ENCODE measurements at places on chromosomes 1 and 21.

DNA sequence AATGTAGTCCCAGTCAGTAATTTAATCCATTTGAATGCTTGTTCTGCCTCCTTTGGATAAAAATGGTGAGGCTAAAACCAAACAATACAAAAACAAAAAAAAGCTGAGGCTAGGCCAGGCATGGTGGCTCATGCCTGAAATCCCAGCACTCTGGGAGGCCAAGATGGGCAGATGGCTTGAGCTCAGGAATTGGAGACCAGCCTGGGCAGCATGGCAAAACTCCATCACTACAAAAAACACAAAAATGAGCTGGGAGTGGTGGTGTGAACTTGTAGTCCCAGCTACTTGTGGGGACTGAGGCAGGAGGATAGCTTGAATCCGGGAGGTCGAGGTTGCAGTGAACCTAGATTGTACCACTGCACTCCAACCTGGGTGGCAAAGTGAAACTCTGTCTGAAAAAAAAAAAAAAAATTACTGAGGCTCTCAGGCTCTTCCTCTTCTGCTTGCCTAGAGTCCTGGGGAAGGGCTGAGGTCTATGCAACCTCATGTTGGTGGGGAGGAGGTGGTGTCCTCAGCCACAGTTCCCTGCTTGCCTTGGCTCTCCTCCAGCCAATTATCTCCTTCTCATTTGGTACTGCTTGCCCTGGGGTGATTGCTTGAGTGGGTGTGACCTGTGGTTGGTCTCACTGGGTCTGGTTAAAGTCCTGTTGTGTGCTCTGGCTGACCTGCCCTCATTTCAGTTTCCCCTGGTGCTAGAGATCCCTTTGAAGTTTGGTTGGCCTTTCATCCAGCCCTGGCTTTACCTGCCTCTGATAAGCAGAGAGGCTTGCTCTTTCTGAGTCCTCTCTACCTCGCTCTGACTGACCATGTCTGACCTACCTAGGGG is 20.9 kb downstream of the S1PR1 start:
- no peak for DNase-seq

DNA sequence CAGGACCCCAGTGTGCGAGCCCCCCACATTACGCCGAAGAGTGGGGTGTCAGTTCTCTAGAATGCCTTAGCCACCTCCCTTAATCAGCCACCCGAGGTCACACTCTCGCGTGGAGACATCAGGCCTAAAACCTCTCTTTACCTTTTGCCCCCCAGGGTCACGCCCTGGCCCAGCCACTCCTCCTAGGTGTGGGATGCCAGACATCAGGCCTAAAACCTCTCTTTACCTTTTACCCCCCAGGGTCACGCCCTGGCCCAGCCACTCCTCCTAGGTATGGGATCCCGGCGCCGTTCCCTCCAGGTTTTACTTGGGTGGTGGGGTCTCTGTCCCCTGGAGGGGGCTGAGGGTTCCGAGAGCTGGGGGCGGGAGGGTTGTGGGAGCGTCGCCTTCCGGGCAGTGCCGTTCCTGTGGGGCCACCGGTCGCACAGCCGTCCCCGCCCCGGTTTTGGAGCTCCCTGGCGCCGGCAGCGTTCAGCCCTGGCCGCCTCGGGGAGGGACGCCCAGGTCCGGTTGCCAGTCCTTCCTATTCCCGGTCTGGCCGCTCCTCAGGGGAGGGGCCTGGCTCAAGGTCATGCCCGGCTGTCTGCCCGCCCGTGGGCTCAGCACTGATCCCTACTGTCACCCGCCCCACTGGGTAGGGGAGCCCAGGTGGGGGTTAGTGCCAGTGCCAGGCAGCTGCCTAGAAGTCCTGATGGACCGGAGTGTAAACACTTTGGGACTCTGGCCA is 882 bp downstream of the VPS13D start:
- DNase-seq = no peak

DNA sequence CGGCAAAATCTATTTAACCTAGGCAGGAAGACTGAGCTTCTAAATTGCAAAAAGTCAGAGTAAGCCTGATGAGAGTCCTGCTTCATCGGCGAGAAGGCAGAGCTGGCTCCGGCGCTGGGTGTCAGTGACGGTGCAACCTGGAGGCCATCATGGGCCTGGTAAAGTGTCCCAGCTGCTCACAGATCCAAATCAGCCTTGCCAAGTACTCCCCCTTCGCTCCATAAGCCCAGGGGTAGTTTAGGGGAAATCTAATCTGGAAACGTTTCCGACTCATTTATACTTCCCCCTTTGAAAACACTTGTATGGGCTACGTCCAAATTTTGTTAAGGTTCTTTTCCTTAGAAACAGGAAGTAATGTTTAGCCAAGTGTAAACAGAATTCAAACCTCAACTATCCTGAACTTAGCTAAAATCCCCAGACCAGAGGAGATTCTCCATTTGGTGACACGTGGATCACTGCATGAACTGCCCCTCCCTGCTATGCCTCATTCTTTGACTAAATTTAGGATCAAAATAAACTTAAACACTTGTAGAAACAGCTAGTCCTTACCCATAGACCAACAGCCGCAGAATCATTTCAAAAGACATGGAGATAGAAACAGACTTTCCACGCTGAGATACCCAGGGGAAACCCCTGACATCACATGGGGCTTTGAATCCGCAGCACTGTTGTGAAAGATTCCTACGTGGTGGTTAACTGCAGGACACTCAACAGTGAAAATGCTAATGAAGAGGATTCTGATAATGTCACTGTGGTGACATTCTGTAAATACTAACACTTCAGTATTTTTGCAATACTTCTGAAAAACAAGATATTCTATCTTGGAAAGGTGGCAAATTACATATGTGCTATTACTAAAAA is 172.7 kb downstream of the TGFBR3 start:
- peak; percentile 63 for DNase-seq

DNA sequence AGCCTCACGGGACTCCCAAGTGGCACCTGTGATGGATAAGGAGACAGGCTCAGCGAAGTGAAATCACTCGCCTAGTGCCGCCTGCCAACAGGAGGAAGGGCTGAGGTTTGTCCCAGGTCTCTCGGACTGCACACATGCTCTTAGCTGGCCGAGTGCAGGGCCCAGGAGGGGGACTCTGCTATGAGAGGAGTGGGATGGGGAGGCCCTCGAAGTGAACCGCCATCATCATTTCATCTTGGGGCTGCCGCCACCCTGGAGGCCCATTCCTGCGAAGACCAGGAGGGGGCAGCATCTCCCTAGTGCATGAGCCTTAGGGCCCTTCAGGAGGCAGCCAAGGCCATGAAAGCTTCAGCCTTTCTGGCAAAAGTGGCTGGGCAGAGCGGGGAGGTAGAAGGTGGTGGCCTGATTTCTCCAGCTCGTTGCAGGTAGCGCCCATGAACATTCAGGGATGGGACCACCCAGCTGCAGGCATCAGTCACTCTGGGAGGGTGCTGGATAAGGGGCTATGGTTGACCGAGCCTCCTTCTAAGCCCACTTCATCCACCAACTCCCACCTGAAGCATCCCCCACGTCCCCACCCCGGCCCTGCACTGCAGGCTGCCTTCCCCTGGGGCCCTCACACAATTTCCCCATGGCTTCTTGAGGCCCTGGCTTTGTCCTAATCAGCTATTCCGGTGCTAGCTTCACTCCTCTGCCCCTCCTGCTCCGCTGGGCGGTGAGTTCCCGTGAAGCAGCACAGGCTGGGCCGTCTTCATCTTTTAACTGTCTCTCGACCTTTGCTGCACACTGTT is 17.2 kb upstream of the RASSF5 start:
- DNase-seq = peak; percentile 82

DNA sequence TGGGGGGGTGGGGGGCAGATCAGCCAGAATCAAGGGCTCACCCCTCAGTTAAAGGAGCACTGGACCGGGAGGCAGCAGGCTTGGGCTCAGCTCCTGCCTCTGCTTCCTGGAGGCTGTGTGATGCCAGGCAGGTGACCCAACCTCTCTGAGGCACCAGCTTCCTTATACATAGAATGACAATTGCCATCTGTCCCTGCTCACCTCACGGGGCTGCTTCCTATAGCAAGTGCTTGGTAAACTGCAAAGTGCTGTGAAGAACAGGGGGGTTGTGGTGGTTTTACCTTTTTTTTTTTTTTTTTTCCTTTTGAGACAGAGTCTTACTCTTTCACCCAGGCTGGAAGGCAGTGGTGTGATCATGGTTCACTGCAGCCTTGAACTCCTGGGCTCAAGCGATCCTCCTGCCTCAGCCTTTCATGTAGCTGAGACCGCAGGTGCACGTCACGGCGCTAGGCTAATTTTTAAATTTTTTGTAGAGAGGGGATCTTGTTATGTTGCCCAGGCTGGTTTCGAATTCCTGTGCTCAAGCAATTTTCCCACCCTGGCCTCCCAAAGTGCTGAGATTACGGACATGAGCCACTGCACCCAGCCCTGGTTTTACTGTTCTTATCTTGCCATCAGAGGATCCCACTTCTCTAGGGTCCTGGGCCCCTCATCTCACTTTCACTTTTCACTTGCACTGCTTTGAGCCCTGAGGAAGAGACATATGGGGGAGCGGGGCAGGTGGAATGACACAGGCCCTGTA is 11.6 kb downstream of the KCNQ4 start:
- DNase-seq = no peak

GRCh38 chr1:234731569-234732085 is 121.6 kb upstream of the IRF2BP2 start:
- DNase-seq = peak; percentile 29

GRCh38 chr1:109732390-109732881 is 8.4 kb downstream of the GSTM3 start:
- DNase-seq = no peak

DNA sequence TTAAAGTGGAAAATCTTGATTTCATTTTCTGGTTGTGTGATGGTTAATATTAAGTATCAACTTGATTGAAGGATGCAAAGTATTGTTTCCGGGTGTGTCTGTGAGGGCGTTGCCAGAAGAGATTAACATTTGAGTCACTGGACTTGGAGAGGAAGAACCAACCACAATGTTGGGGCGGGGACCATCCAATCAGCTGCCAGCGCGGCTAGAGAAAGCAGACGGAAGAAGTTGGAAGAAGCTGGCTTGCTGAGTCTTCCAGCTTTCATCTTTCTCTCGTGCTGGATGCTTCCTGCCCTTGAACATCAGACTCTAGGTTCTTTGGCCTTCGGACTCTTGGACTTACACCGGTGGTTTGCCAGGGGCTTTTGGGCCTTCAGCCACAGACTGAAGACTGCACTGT is 832.6 kb upstream of the TMPRSS15 start:
- DNase-seq = no peak

DNA sequence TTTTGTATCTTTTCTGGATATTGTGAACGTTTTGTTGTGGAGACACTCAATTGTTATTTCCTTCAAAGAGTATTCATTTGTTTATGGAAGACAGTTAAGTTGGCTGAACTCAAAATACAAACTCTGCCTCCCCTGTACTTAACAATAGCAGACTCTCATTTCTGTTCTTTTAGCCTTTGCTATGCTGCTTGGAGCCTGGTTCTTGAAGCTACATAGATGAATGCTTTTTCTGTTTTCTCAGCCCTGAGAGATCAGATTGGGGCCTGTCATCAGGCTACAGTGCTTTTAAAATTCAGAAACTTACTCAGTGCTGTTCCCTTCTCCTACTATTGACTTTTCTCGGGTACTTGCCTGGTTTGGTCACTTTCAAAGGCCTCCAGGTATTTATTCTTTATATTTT is 215.7 kb upstream of the LYPLAL1 start:
- no peak for DNase-seq

GRCh38 chr1:32881871-32882850 is 4.1 kb upstream of the HPCA start:
- no peak for DNase-seq

DNA sequence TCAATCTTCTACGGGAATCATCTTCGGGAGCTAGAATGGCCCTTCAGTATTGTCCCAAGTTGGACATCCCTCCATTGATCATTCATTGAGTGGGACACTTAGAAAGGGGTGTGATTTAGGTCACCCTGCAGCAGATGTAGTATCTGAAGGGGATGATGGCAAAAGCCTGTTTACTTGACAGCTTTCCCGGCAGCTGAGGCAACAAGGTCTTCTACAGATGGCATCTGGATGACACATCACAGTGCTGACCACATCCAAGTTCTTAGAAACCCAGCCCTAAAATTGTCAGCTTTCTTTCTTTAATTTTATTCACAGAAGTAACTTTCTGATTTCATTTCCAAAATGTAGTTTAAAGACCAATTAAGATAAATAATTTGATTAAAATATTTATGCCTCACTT is 150.3 kb downstream of the AMY1C start:
- DNase-seq = no peak

GRCh38 chr1:170415710-170416372 is 116.1 kb upstream of the GORAB start:
- no peak for DNase-seq

DNA sequence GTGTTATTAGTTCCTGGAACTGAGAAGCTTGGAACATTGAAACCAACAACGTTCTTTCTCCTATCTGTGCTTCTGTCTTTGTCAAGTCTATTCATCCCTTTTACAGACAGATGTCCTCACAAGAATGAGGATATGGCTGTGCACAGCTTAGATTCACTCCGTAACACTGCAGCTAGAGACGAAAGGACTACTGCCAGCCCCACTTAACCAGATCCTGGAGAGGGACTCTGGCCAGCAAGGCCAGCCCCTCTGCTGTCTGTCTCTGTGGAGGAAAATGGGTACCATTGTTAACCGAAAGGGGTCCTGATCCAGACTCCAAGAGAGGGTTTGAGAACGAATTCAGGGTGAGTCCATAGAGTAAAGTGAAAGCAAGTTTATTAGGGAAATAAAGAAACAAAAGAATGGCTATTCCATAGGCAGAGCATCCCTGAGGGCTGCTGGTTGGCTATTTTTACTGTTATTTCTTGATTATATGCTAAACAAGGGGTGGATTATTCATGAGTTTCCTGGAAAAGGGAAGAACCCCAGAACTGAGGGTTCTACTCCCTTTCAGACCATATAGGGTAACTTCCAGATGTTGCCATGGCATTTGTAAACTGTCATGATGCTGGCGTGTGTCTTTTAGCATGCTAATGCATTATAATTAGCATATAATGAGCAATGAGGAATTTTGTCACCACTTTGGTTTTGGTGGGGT is 17.4 kb upstream of the USP24 start:
- no peak for DNase-seq

- no peak for DNase-seq
Measured at GRCh38 chr1:3821004-3821403, 24.7 kb upstream of the LRRC47 start.

- no peak for DNase-seq
Measured at GRCh38 chr1:67636146-67636545, 48.9 kb upstream of the GADD45A start.

GRCh38 chr1:198775606-198776005 is 136.8 kb downstream of the PTPRC start:
- DNase-seq = no peak

Measured in activated naive CD4-positive, alpha-beta T cell treated with Interleukin-2 at 50 U/mL for 16 hours (primary cell).